Mucosa of descending colon (tissue), 3 donors: ENCODE measurements at places on chromosomes 11 and 22. TPM values are rescaled to one million over a fixed set of nuclear protein-coding genes. Genes with fewer than 3 reads are reported as not detected.

GRCh38 chr11:83641511-83641910 is 355.3 kb upstream of the CCDC90B start:
- no peak for DNase-seq

The C11orf91 gene
- total RNA-seq, result 0.58 TPM

The TMEM151A gene
- 0.17 TPM for total RNA-seq

- DNase-seq, result no peak
These were observed 29.7 kb downstream of the FAR1 start for GRCh38 chr11:13698132-13698531.

The SYT13 gene
- 22.7 TPM for total RNA-seq

The TPH1 gene
- 10.7 TPM for total RNA-seq

DNA sequence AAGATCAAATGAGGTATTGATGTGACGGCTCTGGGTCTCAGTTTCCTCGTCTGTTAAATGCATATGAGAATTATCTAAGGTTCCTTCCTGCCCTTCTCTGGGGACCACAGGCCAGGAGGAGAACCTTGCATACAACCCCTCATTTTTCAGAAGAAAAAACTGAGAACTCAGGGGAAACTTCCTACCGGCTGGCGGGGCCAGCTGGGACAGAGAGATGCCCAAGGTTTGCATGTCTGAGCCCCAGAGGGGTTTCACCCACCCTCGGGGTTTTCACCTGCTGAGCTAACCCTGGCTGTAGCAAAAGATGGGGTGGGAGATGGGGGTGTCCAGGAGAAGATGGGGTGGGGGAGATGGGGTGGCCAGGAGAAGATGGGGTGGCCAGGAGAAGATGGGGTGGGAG is 4.3 kb downstream of the TNFRSF13C start:
- DNase-seq, result no peak

The OR52R1 gene
- not detected for total RNA-seq

- DNase-seq, result peak; percentile 11
These were observed 86.5 kb upstream of the SHANK2 start for GRCh38 chr11:71338801-71339395.

The OR4D5 gene
- 2.2 TPM for total RNA-seq

- DNase-seq, result peak; percentile 49
These were observed 7.3 kb downstream of the RELT start for GRCh38 chr11:73383249-73384124.

GRCh38 chr11:122156940-122157382 is 40.9 kb upstream of the BLID start:
- no peak for DNase-seq

DNA sequence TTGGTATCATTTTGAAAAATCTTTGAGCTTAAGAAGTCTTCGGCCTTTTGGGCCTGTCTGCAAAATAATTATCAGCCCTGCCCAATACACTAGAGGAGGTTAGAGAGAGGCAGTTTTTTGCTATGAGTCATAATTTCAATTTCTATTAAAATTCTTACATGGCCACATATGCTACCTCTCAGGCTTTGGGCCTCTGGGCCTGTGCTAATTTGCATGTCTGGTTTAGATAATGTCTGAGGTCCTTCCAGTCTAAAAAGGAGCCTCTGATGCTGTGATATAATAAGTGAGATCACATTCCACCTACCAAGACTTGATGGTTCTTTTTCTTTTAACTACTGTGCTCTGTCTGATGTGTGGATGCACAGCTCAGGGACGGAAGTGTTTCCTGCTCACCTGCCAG is 70.8 kb downstream of the KCNJ1 start:
- DNase-seq, result no peak

The TNNT3 gene
- 2.7 TPM for total RNA-seq

GRCh38 chr11:59551659-59552521 is 40.6 kb downstream of the OR4D9 start:
- no peak for DNase-seq

- DNase-seq, result no peak
These were observed 968 bp upstream of the TMEM109 start for GRCh38 chr11:60912851-60913528.

GRCh38 chr22:17121233-17122195 is at the start of gene TMEM121B:
Gene TMEM121B (minus strand): TSS chr22:17121360. CDS start chr22:17121127, 233 bp downstream.
- DNase-seq, result peak; percentile 71

GRCh38 chr11:28038775-28039174 is 69.2 kb downstream of the KIF18A start:
- no peak for DNase-seq

DNA sequence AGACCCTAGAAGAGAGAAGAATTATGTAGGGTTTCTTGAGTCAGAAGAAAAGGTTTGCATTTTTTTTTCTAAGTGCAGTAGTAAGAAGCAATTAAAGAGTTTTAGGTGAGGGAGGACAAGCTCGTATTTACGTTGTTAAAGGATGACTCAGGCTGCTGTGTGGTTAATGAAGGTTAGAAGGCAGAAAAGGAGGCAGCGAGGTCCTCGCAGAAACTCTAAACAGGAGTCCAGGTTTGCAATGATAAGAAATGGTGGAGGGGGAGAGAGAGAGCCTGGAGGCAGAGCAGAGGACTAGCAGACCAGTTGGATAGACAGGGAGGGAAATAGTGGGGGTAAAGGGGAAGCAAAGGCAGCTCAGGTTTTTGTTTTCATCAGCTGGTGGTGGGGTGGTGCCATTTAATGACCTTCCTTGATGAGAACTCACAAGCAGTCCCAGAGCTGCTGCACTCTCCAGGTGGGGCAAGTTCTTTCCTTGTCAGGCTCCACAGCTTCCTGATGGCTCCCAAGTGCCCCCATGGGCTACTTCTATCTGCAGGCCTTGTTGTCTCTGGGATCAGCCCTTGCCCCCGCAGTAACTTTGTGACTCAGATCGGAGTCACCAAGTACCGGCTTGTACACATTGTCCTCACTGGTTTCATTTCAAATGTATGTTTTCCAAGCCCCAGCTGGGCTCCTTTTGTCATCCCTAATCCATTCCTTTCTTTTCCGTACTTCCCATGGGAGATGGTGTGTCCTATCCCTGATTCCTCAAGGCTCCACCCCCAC is 8.3 kb upstream of the INSC start:
- no peak for DNase-seq

DNA sequence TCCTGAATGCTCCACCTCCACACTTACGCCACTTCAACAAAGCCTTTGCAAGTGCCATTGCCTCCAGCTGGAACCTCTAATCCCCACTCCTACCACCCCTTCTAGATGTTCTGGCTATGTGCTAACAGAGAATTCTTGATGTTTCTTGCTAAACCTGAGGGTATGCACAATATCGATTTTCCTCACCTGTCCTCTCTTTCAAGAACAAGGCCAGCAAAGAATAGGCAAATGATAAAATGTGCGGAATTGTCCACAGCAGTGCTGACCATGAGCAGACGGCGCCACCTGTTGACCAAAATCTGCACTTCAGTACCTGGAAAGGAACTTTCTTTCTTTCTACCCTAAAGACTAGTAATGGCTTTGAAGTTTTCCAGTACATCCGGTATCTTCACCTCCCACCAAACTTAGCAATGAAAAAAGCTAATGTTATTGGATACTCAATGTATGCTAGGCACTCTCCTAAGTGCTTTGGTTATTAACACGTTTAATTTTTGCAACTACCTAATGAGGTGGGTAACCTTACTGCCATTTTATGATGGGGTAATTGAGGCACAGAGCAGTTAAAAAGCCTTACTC is 3.4 kb downstream of the TIMM10 start:
- peak; percentile 76 for DNase-seq

The PRR33 gene
- total RNA-seq, result not detected

DNA sequence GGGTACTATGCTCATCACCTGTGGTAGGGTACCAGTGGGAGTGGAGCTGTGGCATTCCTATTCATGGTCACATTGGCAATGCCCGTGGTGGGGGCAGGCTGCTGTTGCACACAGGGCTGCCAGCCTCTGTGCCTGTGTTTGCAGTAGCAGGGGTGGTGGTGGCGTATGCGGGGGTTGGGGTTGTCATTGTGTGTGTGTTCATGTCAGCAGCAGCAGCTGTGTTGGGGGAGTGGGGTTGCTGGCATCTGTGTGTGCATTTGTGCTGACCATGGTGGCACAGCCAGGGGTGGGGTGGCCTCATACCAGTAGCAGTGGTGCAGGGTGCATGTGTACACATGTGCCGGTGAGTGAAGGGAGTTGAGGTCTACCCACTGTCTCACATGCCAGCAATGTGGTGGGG is 34.4 kb downstream of the TMEM225 start:
- DNase-seq, result no peak

DNA sequence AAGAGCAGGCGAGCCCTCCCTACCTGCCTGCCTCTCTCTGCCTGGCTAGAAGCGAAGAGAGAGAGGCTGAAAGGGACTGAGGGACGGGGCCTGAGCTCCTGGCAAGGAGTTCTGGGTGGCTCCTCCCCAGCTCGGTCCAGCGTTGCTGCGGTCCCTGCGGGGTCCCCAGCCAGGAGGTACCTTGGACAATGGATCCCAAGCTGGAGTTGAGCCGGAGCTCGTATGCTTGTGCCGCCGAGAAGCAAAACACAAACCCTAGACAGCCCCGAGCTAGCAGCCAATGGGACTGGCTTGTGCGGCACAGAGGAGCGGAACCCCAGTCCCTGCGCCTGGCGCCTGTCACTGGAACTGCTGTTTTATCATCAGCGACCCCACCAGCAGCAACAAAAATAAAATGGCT is 18.3 kb downstream of the SLC25A18 start:
- DNase-seq, result no peak

The TTC36 gene
- 1.3 TPM for total RNA-seq
